ENCODE measurements at places on chromosomes 7 and 10.

DNA sequence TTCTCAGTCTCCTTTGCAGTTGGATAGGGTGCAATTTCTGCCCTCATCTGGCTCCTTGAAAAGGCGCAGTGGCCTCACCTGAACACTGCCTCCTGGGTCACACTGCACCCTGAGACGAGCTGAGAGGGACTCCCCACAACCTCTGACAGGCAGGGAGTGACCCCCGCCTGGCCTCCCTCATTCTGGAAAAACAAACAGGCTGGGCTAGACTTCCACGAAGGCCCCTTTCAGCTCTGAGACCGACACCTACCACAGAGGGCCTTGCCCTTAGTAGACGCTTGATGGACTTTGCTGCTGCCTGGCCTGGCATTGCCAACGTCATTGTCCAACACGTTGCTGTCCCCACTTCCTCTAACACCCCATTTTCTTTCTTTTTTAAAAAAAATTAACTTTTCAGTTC, 8.6 kb downstream of the FAM241B start:
- no peak for DNase-seq

GRCh38 chr7:99992330-99993038, 16.7 kb upstream of the AZGP1 start:
- DNase-seq: no peak

- no peak for DNase-seq
Measured at GRCh38 chr10:122075171-122075570, 86.2 kb downstream of the TACC2 start.

- DNase-seq: no peak
Measured at GRCh38 chr7:43594020-43594419, 11.1 kb downstream of the STK17A start.

DNA sequence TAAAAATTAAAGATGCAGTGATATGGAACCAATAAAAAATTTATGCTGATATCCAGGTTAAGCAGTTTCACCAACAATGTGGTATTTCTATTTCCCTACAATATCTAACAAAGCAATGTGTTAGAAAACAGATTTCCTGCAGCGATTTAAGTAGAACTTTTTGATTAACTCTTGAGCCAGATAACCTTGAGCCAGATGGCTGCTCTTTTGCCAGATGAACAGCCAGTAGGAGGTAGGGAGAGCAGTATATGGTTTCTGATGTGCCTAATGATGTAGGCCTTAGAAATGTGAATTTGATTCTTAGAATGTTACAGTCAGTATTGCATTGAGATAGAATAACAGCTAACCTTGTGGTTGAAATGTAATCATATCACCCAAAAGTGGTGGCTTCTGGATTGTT, 31.1 kb downstream of the STAMBPL1 start:
- DNase-seq: no peak

GRCh38 chr10:84581976-84582375, 253.6 kb downstream of the CCSER2 start:
- DNase-seq: no peak

- DNase-seq: peak; percentile 83
Measured at GRCh38 chr7:100380196-100380595, 6.9 kb downstream of the PILRA start.

- DNase-seq: no peak
Measured at GRCh38 chr7:28872226-28872625, 85.9 kb downstream of the TRIL start.

DNA sequence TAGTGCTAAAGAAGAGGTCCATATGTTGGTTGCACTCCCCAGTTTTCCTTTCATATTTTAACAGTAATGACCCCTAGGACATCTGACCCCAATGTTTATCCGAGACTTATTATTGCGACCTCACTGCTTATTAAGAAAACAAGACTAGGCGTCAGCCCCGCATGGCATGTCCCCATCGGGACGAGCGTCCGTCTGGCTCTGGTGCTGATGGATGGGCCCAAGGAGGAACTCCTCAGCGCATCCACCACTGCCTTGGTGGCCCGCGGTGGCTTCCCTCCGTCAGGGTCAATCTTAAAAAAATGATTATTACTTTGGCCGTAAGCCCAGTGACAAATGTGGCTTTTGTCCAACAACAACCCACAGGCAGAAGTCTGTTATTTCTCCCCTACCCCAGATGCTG, 40.1 kb upstream of the CXCL12 start:
- DNase-seq: no peak

DNA sequence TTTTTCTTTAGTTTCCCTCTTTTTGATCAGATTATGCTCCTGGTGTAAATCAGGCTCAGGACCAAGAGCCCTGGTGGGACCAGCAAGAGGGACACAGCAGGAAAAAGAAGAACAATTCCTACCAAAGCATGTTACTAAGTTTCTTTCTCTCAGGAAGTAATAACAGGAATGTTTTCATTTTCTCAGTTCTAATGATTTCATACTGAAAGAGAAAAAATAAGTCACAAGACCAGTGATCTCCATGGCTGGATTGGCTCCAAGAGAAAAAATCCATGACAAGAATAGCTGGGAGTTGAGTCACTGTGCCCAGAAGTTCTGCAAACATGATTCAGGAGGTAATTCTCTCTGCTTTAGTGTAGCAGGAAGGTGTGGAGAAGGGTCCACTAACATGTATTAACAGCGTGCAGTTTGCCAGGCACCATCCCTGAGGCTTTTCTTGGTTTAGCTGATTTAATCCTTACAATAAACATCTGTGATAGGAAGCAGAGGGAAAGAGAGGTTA, 23.8 kb upstream of the IFIT2 start:
- DNase-seq: peak; percentile 51

GRCh38 chr7:102258749-102259107, 27.9 kb upstream of the SH2B2 start:
- DNase-seq: no peak

- peak; percentile 82 for DNase-seq
Measured at GRCh38 chr10:32961895-32962369, 3.9 kb upstream of the ITGB1 start.
